ENCODE measurements at places on chromosomes 1 and 21.

GRCh38 chr1:218123968-218124367 lies 161.1 kb upstream of the RRP15 start:
- no peak for DNase-seq

DNA sequence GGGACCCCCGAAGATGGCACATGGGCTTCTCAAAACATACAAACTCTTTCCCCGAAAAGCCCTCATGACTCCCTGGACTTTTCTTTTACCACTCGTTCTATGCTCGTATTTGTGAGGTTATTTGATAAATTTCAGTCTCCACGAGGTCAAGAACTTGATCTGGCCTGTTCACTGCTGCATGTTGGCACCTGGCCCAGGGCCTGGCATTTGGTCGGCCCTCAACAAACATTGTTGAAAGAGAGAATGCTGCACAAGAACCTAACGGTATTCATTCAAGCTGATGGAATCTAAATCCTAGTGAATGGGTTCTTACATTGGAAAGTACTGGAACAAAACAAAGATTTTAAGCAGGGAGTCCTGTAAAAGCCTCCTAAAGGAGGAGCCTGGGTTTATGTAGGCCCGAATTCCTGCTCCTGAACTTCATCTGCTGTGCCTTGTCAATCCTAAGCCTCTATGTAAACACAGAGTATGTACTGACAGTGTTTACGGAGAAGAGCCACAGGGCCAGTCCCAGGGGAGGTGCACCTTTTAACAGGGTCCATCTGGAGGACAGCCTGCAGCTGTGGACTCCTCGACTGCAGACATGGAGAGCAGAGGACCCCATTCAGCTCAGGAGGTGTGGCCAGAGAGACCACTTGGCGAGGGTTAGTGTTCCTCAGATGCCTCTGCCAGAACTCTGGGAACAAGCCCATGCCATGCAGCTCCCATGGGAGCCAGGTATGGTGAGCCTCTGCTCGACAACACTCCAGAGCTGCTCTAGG lies 46.9 kb downstream of the L1TD1 start:
- no peak for DNase-seq

DNA sequence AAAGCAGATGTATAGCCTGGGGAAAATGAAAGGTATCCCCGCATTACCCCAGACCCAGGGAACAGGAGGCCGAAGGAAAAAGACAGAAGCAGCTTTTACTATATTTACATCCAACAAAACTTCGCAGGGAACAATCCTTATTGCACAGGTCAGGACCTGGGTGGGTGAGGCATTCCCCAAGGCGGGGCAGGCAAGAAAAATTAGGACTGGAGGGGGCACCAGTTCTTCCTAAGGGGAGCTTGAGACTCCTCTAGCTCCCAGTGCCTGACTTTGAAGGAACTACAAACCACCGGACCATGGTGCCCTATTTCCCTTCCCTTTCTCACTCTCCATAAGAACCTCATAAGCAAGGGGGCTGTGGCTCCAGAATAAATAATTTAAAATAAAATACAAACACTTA lies 6.7 kb upstream of the GATAD2B start:
- no peak for DNase-seq

GRCh38 chr1:234724516-234725176 lies 114.7 kb upstream of the IRF2BP2 start:
- DNase-seq, result no peak

GRCh38 chr1:109040989-109041620 lies 797 bp downstream of the WDR47 start:
- peak; percentile 19 for DNase-seq

DNA sequence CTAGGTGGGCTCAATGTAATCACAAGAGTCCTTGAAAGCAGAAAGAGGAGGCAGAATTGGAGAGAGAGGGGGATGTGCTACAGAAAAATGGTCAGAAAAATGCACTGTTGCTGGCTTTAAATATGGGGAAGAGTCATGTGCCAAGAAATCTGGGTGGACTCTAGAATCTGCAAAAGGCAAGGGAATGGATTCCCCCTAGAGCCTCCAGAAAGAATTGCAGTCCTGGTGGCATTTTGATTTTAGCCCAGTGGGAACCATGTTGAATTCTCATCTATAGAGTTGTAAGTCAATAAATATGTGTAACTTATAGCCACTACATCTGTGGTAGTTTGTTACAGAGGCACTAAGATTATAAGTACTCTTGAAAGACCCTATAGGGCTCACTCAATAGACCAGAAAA lies 210.3 kb downstream of the ASTN1 start:
- peak; percentile 1 for DNase-seq

- DNase-seq, result peak; percentile 54
Observed at GRCh38 chr1:53061123-53061858, 722 bp upstream of the PODN start.

DNA sequence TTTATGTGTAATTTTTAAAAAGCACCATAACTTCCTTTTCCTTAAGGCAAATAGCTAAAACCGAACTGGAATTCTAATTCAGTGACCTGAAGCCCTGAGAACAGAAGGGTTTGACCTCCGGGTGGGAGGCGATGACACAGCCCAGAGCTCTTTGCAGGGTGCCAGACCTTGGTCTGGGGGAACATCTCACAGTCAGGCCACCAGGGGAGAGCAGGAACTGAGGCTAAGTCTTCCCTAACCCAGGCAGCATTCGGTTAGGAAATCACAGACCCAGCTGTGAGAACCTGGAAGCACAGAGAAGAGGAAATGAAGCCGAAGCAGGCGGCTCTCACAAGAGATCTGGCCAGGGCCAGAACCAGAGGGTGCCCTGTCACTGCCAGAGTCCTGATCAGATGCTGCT lies 444.8 kb downstream of the TTLL7 start:
- DNase-seq, result no peak

- no peak for DNase-seq
Observed at GRCh38 chr1:20883766-20884165, 96.7 kb upstream of the HP1BP3 start.

DNA sequence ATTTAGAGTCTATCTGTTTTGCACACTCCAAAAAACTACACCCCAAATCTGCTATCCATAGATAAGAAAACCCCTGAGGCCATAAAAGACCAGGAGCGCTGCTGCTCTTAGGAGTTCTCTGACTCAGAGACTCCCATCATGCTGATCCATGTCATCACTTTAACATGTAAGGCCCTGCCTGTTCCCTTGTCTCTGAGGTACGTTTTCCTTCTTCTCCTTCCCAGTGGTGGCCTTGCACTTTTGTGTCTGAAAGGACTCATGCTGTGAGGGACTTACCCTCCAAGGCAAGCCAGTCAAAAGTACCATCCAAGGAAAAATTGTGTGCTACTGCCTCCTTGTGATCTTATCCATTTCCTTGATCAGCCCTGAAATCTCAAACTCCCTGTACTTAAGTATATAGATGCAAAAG lies 427.4 kb upstream of the NCAM2 start:
- peak; percentile 5 for DNase-seq

DNA sequence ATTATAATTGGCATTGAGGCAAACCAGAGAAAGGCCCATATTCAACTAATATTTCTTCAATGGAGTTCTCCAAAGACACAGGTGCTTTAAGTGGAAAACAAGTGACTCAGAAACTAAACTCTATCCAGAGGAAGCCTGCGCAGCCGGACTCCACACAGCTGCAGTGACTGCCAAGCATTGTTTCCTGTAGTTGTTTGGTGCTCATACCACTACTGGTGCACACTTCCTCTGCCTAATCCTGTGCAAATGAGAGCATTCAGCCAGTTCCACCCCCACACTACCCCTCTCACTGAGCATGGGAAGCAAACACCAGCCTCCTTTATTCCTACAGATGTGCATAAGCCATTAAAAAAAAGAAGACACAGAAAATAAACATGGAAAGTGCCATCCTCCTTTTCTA lies 102.9 kb downstream of the VAV3 start:
- DNase-seq, result no peak
